EH (cell line): ENCODE measurements at places on chromosomes 3 and 15.

DNA sequence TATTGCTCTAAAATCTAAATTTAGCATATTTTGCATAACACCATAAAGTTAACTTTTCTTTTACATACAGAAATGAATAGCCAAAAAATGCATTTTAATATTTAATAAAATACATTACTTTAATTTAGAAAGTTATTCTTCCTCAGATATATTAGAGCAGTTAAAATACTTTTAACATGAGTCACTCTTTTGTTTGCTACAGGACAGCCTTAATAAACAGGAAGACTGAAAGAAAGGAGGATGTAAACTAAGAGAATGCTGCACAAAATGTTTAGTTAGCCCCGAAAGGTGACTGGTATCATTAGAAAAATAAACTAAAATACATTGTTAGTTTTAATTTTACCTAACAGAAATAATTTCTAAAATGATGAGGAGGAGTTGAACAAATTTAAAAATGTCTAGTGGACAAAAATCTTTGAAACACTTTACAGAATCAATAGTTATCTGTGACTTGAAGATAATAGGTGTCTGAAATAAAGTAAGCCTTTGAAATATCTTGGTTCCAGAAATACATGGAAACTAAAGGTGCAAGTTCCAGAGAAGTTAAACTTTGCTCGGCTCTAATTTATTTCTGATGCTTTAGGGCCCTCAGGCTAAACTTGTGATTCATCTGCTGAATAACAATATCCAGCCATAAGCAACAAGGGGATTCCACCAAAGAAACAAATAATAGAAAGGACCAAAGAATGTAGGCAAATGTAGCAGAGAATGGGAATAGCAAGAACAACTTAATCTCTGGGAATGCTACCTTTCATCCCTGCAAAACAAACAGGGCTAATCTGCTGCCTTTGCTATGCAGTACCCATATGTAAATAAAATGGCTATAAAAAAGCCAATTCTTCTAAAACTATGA is 138.3 kb upstream of the UBP1 start:
- DNase-seq: peak; percentile 74

- no peak for DNase-seq
These were observed 545.0 kb upstream of the TBL1XR1 start for GRCh38 chr3:177742273-177742672.

DNA sequence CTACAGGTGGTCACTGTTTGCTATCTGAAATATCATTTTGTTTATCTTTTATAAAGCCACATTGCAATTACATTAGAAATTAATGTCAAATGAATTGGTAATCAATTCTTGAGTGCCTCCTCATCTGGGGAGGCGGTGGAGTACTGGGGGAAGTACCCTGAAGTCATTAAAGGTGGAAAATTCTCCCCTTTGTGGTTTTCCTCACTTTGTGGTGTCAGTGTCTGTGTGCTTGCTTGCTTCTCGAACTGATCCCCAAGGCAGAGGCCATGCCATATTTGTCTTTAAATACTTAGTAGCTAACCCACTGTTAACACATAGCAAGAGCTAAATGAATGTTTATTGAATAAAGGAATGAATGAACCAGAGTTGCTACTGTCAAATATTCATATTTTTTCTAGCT is 40.5 kb upstream of the CCK start:
- DNase-seq: no peak

- no peak for DNase-seq
These were observed 3.5 kb downstream of the HDC start for GRCh38 chr15:50261981-50262380.
